ENCODE measurements at places on chromosomes 1 and 21.
A peak's percentile ranks its signal among the peaks of the same experiment; 100 is the strongest.

DNA sequence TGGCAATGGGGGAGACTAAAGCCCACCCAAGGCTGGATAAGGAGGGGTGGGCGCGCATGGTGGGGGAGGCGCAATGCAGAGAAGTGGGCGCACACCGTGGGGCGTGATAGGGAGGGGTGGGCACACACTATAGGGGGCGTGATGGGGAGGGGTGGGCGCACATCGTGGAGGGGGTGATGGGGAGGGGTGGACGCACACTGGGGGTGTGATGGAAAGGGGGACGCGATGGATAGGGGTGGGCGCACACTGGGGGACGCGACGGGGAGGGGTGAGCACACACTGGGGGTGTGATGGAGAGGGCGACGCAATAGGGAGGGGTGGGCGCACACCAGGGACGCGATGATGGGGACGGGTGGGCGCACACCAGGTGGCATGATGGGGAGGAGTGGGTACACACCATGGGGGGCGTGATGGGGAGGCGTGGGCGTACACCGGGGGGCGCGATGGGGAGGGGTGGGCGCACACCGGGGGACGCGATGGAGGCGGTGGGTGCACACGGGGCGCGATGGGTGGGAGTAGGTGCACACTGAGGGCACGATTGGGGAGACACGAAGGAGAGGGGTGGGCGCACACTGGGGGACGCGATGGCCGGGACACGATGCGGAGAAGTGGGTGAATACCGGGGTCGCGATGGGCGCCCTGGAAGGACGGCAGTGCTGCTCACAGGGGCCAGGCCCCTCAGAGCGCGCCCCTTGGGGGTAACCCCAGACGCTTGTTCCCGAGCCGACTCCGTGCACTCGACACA is 929 bp downstream of the SUMO3 start:
- DNase-seq = no peak

DNA sequence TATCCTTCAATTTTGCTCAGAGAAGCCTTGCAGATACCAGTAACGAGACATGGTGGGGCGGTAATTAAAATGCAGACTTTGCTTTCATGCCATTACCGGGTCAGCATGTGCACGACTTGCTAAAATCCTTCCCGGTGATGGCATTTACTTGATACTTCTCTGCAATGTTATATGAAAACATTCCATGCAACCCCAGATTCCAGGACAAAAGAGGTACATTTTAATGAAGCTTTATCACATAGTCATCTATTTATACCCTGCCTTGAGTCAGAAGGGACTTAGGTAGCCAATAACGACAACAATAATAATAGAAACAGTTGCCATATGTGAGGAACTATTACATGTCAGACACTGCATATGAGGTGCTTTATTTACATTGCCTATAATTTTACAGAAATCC is 29.4 kb upstream of the PLA2G2C start:
- DNase-seq = no peak

DNA sequence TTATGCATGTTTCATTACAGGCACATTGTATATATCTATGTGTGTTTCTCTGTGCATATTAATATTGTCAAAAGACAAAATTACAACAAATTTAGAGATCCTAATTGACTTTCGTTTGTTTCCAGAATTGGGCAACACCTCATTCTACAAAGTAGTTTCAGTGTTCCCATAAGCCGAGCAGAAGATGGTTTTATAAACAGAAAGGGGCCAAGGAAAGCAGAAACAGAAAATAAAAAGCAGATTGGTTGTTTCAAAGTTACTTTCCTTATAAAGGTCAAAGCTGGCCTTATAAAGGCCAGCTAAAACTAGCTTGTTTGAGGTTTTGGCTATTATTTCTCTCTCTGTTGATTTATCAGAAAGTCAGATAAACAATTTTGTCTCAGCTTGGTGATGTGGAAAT is 116.2 kb upstream of the FGGY start:
- no peak for DNase-seq

DNA sequence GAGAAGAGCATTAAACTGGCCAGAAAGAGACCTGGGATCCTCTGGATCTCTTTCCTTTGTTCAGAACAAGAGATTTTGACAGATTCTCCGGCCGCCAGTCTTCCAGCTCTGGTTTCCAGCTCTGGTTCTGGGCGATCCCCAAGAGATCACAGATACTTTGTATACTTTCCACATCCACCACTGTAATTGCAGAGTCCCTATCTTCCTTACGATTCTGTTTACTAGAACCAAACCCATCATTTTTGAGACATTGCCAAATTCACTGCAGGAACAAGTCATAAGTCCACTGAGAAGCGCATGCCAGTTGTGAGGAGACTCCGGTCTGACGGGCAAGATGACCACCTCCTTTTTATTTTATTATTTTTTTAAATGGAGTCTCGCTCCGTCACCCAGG is 505.2 kb downstream of the SMYD3 start:
- no peak for DNase-seq

- DNase-seq = peak; percentile 27
These were observed 184.5 kb upstream of the TMEM51 start for GRCh38 chr1:14969006-14969405.

DNA sequence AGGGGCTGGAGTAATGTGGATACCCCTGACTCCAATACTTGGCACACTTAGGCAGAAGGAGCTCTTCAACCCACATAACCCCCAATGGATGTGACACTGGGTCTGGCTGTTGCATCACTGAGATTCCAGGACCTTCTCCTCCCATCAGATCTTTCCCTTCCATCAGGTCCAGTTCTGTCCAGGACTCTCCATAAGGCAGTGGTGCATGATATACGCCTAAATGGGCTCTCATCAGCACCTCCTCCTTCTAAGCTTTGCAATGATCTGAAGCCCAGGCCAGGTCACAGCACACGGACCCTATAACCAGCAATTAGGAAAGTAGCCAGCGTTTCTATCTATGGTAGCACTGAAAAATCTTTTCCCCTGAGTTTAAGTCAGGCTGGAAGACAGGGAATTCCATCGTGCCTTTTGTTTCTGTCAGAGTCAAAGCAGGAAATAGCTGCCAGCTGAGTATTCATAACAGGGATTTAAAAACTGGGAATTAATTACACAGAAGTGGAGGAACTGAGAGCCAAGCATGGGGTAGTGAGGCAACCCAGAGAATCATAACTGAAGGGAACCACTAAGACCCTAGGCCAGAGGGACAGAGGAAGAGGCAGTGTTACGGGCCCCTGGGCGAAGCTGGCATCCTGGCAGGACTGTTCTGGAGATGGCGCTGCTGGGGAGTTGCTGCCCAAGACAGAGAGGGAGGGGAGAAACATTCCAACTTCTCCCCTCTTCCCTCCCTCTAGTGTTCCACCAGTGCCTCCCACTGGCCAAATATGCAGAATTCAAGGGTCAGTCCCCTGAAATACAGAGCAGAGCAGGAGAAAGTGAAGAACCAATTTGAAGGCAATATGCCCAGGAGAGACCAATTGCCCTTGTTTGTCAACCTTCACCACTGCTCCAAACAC is 37.5 kb upstream of the HOOK1 start:
- no peak for DNase-seq

DNA sequence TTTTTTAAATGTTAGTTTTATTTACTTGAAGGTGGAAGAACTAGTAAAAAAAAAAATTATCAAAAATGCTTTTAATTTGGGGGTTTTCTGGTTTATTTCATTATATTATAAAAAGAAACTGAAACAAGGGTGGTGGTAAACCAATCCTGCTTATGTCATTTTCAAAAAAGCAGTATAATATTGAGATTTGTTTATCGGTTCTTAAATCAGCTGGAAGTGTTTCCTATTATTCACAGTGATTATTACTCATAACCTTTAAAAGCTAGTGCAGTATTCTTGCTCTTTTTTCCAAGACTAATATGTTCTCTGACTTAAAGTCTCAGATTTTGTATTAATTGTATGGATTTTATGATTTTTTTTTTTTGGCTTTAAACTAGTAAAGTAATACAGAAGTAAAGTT is 5.4 kb upstream of the LRRC40 start:
- DNase-seq = no peak

- no peak for DNase-seq
These were observed 21.9 kb upstream of the EEIG2 start for GRCh38 chr1:108537976-108538375.

DNA sequence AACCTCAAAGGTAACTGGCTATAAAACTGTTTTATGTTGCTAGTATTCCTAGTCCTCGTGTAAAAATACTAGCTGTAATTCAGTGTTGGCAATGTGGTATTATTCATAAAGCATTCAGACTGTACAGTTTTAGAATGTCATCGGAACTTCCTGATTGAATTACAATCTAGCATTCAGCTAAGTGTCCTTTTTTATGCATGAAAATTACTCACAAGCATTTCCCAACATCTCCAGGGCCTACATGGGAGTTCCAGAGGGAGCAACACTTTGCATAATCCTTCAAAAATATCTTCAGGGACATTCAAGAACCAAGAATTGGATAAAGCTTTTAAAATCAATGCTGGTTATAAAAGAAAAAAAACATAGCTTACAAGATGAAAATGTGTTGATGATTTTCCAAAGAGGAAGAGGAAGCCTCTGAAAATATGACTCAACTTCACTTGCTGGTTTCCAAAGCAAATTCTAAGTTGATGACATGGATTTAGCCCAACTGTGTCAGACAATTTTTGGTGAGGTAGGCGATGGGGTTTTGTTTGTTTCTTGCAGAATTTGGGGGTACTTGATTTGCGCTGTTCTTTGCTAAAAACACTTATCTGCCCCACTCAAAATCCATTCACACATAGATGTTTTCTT is 137.8 kb downstream of the SLC44A5 start:
- no peak for DNase-seq

- DNase-seq = no peak
These were observed 4.7 kb upstream of the TFF1 start for GRCh38 chr21:42370894-42371654.

Measured in stimulated activated CD4-positive, alpha-beta T cell treated with anti-CD3 and anti-CD28 coated beads, Interleukin-4, amount 100 ng/mL, for 4 hours (primary cell).